ENCODE measurements at places on chromosomes 5 and 9. TPM values are rescaled to one million over a fixed set of nuclear protein-coding genes. Genes with fewer than 3 reads are reported as not detected.

CD180 gene
- not detected for total RNA-seq

CTXN3 gene
- not detected for total RNA-seq

HTR1A gene
- not detected for total RNA-seq

GABRA6 gene
- not detected for total RNA-seq

DNA sequence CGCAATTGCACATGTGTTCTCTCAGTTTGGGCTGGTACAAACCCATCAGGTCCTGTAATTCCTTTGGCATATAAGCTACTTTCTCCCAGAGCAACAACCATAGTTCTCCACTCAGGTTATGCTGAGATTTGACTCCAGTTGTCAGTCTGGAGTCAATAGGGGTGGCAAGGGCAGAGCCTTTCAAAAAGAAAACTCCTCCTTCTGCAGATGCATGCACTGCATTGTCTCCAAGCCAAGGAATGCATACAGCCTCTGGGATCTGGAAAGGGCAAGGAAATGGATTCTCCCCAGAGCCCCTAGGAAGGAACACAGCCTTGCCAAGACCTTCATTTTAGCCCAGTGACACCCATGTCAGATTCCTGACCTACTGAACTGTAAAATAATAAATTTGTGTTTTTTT lies 31.0 kb upstream of the GZMA start:
- DNase-seq = no peak

DNA sequence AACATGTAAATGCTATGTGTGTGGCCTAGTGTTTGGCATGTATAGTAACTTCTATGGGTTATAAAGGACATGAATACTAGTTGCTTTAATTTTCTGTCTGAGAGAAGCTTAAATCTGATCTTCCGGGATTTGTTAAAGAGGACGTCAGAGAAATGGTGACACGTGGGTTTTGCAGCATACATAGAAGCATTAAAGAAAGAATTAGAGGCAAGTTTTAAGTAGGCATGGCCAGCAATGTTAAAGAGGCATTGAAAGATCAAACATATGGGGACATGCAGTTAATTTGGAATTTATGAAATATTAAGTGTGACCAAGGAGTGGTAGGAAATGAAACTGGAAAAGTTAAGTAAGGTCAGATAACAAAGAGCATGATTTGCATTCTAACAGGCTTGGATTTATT lies 311.4 kb upstream of the RIOK2 start:
- DNase-seq = no peak

Measured in progenitor cell of endocrine pancreas (in vitro differentiated cells).